ENCODE measurements at places on chromosomes 6 and 20.

DNA sequence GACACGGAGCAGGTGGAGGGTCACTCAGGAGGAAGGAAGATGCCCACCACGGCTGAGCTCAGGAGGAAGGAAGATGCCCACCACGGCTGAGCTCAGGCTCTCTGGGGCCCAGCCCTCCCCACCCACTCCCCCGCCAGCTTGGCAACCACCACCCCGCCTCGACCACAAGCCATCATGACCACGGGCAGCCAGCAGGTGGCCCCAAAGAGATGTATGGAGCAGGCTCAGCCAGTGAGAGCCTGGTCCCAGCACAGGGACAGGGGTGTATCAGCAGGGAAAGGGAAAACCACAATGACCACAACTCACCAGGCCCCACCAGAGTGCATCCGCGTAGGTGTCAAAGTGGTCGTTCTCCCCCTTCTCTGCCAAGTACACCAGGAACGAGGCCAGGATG lies 30.4 kb downstream of the KCNQ2 start:
- no peak for DNase-seq

DNA sequence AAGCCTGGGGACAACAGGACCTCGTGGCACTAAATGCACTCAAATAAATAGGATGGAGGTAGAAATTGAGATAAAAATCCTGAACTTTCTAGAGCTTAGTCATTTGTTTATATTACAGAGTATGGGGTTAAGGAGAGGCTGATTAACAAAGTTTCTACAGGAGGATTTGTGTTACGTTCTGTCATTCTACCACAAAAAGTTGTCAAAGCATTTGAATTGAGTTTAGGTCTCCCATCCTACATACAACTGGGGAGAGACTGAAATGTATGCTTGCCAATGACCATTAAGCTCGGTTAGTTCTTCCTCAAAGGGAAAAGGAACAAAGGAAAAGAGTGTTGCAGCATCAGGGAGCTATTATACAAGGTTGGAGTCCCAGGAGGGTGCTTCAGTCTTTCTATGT lies 597.9 kb downstream of the COL12A1 start:
- DNase-seq = no peak

DNA sequence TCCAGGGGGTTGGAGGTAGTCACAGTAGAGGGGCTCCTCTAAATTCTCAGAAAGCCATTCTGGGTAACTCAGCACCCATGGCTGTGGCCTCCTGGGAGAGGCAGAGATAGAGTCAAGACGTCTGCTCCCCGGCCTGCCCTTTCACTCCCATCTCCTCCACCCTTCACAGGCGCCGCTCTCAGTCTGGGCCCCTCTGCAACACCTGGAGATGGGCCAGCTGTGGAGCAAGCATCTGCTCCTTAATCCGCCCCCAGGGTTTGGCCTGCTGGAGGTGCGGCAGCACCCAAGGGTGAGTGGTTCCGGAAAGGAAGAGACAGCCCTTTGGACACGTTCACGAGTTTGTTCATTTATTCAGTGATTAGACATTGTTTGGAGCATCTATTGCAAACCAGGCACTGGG lies 271.3 kb downstream of the BMP7 start:
- DNase-seq = no peak

DNA sequence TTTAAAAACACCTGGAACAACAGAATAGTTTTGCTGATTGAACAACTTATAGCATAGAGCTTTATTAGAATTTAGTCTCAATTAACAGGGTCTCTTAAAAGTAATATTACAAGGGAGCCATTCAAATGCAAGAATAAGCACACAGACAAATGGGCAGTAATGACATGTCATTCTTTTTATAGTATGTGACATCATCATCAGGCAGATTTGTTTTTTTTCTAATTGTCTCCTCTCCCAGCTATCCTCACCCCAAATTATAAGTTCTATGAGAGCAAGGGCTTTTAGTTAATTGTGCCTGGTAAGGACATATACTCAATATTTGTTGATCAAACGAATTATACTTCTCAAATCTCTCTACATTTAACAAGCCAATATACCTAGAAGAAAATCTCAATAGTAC lies 11.0 kb downstream of the PGM3 start:
- DNase-seq = no peak

DNA sequence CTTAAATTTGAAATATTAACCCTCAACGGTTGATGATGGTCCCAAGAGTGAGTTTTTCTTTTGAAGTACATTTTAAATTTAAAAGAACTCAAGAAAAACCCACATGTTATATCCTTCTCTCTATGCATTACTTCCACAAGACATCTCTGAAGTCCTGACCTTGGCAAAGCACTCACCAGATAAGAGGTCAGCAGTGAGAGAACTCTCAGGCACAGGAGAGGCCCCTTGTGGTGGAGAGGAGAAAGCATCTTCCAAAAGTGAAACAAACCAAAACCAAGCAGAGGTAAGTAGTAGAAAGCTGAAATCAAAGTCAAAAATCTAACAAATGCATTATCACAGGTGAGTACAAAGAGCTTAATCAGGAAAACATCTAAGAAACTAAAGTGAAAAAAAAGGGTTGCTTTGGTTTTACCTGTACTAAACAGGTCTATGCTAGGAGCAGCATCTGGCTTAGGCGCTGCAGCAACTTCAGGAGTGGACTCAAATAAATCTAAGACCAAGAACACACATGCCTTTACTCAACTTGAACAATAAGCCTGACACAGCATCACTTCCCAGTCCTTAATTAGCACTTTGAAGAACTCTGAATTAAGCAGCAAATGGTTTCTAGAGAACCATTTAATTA lies 80.5 kb downstream of the PRSS35 start:
- no peak for DNase-seq

DNA sequence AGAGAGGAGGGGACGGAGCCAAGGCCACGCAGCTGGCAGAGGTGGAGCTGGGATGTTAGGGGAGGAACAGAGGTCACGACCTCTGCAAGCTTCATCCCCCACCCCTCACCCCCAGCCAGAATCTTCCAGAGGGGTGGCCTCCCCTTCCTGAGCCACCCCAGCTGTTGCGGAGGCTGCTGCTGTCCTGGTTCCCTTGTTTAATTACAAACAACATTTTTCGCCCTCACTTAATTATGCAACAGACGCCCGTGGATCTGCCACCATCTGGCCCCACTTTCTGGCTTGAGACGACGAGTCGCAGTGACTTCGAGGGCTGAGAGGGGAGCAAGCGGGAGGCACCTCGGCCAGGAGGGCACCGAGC lies 153.7 kb upstream of the PTPN1 start:
- no peak for DNase-seq

- DNase-seq = no peak
These were observed 71.1 kb downstream of the PERP start for GRCh38 chr6:138036111-138036510.
